Stimulated activated CD4-positive, alpha-beta T cell treated with anti-CD3 and anti-CD28 coated beads, Interleukin-15, amount 100 ng/mL, for 1 hour (primary cell): ENCODE measurements at places on chromosomes 5 and 9.

- peak; percentile 20 for DNase-seq
Observed at GRCh38 chr5:77086689-77087483, at the start of gene ZBED3. TSS of gene ZBED3 (minus strand) at chr5:77087285. CDS start at chr5:77077878, 9,407 bp downstream.

- DNase-seq: no peak
Observed at GRCh38 chr5:97164846-97165245, 18.2 kb downstream of the RIOK2 start.

DNA sequence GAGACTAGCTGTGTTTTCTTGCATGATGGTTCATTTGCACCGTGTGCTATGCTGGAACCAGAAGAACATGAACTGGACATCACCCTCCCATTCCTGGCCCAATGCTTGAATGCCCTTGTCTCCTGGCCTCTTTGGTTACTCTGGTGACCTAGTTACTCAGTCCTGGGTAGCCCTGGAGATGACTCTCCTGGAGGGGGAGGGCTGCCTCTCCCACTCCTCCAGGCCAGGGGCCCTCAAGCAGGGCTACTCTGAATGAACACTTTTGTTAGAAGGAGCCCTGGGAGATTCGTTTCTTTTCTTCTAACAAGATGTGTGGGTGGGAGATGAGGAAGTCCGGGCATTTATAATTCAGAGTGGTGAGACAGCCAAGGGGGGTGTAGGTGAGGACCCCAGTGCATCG, 12.0 kb upstream of the NKX2-5 start:
- no peak for DNase-seq

DNA sequence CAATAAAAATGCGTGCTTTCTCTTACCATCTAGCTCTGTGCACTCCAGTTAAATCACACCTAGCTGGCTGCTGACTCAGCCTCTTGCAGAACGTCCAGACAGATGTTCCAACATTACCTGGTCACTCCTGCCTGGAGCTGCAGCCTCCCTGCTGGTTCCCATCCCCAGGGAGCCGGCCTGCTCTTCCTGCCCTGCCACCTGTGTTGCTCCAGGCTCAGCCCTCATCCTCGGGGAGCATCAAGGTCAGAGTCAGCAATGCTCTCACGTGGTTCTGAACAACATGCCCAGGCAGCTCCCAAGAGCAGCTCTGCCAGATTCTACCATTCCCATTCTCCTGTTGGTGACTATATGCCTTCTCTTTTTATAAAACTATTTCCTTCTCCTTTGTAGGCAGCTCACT, 81.3 kb downstream of the GADD45G start:
- DNase-seq: no peak

DNA sequence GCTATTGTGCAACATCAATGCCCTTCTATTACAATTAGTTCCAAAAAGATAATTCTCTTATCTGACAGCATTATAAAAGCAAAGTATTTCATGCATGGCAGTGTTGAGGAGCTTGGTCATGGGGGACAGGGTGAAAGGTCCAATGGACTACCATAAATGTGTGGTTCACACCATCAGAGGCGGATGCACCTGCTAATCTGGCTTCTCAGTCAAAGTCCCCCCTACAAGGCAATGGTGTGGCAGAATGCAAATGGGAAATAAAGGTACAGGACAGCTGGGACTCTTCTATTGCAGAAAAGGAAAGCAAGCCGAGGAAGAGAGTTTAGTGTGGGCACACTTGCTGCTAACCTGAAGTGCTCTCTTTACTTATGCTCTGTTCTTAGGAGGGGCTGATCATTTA, 369.1 kb downstream of the NDUFS4 start:
- DNase-seq: no peak

GRCh38 chr5:113092683-113093082, 116.1 kb downstream of the DCP2 start:
- DNase-seq: no peak

DNA sequence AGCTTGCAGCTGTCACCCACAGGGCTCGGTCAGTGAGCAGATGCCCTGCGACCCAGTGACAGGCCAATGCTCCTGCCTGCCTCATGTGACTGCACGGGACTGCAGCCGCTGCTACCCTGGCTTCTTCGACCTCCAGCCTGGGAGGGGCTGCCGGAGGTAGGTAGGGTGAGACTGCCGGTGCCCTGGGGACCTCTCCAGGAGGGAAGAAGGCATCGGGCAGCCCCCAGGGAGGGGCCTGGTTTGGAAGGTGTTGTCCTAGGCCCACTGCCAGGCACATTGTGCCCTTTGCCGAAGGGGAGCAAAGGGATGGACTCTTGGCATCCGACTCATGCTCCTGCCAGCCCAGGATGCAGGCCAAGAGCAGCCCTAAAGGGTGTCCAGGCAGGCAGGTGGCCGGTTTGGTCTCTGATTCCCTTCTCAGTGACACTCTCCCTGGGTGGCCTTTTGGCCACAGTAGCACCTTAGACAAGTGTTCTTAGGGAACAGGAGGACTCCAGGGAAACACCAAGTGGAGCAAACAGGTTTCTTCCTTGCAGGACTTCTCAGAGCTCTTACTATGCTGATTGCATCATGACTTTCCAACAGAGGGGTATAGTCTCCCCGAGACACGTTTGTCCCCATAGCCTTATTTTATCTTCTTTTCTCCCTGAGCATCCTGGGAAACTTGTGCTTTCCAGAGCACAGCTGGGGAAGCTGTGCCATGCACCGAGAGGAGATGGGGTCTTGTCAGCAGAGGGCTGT, 28.1 kb upstream of the AIF1L start:
- no peak for DNase-seq

- DNase-seq: no peak
Observed at GRCh38 chr9:120862452-120862851, 14.5 kb downstream of the PHF19 start.

GRCh38 chr5:124546643-124547042, 199.8 kb downstream of the ZNF608 start:
- DNase-seq: no peak

DNA sequence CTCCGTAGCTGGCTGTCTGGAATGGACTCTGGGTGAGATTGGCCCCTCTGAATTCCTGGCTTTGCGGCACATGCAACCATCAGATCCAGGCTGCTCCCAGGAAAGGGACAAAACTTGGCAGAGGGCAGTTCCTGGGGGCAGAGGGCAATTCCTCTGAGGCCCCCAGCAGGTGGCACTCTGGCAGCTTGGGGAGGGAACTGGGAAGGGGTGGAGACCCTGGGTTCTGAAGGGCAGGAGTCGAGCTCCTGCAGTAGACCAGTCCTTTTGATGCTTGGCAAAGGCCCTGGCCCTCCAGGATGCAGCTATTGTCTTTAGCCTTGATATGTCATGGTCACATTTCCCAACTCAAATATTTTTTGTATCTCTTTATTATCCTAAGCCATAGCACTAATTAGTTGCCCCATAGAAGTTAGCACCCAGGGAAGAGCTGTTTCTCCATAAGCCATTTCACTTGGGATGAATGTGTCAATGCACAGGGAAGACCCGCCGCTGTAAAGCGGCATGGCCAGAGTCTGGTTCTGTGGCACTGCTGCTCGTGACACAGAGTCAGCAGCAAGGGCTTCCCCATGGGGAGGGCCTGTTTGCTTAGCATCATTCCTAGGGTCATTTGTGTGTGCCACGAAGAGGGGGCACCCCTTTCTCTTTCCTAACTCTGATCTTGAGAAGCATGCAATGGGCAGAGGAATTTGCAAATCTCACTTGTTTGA, 51.2 kb upstream of the CDK20 start:
- DNase-seq: no peak

DNA sequence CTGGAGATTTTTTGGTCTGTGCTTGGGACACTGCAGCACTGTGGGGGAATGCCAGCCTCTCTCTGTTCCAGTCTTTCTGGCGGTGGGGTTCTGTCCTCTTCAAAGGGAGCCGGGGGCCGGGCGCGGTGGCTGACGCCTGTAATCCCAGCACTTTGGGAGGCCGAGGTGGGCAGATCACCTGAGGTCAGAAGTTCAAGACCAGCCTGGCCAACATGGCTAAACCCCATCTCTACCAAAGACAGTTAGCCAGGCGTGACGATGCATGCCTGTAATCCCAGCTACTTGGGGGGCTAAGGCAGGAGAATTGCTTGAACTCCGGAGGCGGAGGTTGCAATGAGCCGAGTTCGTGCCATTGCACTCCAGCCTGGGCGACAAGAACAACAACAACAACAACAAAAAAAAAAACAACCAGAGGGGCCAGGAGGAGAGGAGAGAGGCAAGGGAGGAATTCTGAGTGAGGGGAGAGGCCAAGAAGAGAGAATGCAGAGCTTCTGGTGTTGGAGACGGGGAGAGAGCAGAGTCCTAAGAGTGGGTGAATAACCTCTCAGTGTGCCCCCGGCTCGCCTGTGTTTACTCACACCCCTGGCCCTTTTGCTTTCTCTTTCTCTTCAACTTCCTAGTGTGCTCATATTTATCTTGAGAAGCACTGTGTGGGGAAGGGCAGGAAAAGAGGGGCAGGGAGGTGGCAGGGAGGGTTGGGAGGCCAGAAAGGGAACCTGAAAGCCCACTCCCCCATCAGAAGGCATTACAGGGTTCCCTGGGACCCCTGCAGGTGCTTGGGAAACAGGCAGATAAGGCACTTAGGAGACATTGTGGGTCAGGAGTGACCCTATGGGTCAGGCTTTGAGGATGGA, 3.2 kb upstream of the SET start:
- peak; percentile 25 for DNase-seq

GRCh38 chr9:22045423-22045822, 36.3 kb upstream of the CDKN2B start:
- no peak for DNase-seq
